ENCODE measurements at places on chromosomes 7 and 10.

- no peak for DNase-seq
Measured at GRCh38 chr10:51124852-51125251, 50.6 kb downstream of the PRKG1 start.

DNA sequence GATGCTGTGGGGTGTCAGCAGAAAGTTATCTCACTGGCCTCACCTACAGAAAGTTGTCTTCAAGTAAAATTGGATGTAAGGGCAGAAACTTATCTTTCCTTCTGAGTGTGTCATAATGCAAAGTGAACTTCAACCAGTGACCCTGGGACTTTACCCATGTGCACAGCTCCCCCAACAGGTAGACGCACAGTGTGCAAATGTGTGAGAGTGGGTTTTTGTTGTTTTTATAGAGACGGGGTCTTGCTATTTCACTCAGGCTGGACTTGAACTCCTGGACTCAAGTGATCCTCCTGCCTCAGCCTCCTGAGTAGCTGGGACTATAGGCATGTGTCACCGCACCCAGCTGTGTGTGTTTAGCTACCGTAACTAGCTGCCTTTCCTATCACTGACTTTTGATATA is 6.4 kb upstream of the KAZALD1 start:
- DNase-seq: no peak

DNA sequence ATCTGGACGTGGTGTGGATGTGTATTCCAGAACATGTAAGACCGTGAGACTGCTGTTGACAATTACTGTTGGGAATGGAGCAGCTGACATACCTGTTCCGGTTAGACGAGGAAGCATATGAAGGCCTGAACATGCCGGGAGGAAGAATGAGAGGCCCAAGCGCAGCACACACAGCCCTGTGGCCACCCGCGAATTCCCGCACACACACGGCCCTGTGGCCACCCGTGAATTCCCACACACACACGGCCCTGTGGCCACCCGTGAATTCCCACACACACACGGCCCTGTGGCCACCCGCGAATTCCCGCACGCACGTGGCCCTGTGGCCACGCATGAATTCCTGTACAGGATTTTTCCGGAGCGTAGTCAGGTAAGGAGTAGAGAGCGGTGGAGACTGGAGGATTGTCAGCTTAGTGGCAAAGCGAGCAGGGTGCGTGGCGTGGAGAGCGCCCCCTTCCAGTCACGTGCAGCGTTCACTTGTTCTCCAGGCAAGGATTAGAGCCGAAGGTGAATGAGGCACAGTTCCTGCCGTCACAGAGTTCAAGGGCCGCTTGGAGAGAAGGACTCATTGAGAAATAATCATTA is 9.5 kb upstream of the SUN1 start:
- no peak for DNase-seq

- DNase-seq: no peak
Measured at GRCh38 chr7:51311166-51311565, 5.4 kb downstream of the COBL start.

DNA sequence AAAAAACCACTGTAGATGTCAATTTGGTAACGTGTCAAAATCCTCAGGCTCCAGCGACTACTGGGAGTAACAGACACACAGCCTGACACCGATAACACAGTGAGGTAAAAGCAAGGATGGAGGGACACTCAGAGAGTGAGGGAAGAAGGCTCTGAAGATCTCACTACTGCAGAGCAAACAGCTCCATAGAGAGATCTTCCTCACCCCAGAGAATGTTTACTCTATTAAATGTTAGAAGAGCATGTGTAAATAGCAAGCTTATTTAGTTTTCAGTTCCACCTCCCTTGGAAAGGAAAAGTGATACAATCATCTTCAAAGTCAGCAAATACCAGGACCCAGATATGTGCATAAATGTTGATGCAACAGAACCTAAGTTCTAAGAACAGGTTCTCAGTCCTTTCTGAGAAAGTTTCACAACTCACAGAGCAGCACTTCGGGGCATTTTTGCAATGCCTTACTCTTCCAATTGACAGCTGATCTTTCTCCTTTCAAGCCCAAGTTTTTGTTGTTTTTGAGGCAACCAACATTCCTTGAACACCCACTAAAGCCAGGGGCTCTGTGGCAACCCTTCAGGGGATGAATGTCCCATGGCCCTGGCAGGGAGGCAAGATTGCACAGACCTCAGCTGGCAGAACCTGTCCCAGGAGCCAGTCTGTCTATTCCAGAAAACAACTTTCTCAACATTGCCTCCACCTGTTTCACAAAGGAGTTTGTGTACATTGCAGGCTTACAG is 177.4 kb downstream of the SFMBT2 start:
- no peak for DNase-seq

DNA sequence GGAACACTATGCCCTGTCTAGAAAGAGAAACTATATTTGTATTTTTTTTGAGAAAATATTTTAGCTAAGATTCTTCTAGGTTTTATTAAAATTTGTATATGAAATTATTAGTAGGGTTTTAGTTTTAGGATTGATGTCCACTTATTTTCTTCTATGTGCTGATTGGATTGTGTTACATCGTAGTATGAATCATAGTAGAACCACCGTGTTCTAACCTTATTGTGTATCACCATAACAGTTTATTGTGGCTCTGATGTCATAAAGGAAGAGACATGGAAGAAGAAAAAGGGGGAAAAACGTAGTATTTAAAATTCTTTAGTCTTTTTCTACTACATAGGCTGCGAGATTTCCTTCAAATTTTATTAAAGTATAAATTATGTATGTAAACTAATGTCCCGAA is 1.9 kb downstream of the AGBL3 start:
- DNase-seq: no peak

DNA sequence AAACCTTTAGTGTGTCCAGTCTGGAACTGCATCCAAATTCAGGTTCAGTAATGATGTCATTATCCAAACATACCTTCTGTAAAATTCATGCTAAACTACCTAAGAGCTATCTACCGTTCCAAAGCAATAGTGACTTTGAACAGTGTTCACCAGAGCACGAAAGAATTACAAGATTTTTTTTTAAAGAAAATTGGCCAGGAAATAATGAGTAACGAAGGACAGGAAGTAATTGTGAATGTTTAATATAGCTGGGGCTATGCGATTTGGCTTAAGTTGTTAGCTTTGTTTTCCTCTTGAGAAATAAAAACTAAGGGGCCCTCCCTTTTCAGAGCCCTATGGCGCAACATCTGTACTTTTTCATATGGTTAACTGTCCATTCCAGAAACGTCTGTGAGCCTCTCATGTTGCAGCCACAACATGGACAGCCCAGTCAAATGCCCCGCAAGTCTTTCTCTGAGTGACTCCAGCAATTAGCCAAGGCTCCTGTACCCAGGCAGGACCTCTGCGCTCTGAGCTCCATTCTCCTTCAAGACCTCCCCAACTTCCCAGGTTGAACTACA is 694 bp upstream of the FAS start:
- DNase-seq: no peak

DNA sequence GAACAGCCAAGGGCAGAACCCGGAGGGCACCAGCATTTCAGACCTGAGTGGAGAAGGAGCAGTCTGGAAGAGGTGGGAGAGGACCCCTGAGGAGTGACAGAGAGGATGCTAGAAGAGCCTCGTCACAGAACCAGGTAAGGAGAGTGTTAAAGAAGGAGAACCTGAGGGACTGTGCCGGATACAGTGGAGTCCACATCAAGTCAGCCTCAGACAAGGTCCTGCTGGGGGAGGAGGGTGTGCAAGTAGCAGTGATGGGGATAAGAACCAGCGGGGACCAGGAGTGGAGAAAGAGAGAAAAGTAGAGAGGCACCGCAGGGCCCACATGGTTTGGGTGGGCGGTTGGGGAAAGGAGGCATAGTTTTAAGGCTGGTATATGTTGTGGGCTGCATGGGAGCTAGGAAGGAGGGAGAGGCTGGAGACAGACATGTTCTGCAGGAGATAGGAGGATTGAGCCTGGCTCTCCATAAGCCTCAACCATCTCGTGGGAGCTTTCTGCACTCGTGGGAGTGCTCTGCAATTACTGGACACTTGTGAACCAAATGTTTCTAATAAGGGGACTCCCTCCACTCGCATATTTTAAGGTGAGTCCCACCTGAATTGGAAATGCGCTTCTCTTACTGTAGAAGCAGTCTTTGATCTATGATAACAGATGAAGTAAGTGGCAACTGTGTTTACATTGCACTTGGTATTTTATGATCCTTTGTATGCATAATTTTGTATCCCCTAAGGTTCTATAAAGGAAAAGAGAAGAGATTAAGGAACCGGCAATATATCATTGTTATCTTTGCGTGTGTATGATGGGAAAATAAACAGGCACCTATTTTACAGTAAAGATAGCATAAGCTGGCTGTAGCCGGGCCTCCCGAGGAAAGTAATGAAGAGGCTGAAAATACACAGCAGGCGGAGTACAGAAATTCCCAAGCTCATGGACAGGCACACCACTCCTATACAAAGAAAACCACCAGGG is 154.8 kb downstream of the ADAM12 start:
- DNase-seq: no peak

GRCh38 chr7:105245398-105246114 is 143.2 kb downstream of the SRPK2 start:
- DNase-seq: no peak

- DNase-seq: no peak
Measured at GRCh38 chr7:150939052-150939451, 39.1 kb downstream of the KCNH2 start.

- no peak for DNase-seq
Measured at GRCh38 chr10:71621231-71622153, 98.1 kb downstream of the C10orf105 start.

DNA sequence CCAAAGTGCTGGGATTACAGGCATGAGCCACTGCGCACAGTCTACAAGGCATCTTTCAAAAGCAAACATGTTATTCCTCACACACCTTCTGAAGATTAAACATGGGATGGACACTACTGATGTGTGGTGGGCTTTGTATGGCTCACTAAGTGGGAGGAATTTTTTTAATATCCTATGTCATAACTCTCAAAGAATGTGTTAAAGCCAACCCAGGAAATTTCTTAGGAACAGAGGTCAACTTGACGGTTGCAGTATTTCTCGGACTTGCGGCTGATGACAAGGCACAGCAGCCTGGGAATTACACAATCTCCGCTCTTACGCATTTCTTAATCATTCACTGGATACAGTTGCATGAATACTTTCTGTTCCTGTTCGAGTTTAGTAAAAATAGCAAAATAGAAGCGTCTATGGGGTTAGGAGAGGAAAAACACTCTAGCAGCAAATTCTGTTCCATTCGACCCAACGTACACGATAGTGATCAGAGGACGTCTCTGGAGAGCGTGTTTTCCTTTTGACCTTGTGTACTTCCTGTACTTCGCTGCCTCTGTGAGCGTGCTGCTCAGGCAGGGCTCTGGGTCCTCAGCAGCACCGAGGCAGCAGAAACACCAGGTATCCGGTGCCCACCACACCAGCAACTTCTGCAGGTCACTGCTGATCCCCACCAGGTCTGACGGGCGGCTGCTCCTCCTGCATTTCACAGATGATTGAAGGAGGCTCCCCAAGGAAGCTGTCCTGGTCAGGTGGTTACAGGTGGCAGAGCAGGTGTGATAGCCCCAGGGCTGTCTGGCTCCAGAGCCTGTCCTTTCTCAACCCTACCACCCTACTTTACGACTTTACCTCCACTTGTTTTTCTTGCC is 26.4 kb upstream of the SRGN start:
- DNase-seq: no peak

- no peak for DNase-seq
Measured at GRCh38 chr7:151431768-151432311, 8.1 kb downstream of the CRYGN start.

GRCh38 chr10:6382081-6382480 is 179.3 kb downstream of the PFKFB3 start:
- DNase-seq: no peak

DNA sequence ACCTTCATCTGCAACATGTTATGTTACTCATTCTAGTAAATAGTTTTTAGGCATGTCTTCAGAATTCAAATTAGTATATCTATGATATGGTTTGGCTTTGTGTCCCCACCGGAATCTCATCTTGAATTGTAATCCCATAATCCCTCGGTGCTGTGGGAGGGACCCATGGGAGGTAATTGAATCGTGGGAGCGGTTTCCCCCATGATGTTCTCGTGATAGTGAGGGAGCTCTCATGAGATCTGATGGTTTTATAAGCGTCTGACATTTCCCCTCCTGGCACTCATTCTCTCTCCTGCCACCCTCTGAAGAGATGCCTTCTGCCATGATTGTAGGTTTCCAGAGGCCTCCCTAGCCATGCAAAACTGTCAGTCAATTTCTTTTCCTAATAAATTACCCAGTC is 20.4 kb upstream of the GPR37 start:
- DNase-seq: no peak

DNA sequence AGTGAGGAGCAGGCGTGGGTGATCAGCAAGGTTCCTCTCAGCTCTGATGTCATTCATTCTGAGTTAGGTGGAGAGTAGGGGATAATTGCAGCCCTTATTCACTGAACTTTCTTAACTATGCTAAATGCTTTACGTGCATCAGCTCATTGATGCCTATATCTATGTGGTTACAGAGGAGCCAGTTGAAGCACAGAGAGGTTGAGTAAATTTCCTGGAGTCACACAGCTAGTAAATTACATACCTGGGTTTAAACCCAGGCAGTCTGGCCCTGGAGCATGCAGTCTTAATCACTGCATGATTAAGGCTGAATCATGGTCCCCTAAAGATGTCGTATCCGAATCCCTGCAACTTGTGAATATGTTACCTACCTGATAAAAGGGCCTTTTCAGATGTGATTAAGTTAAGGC is 99.6 kb downstream of the GRK5 start:
- DNase-seq: no peak

GRCh38 chr7:55258631-55259030 is 106.5 kb upstream of the LANCL2 start:
- DNase-seq: no peak

DNA sequence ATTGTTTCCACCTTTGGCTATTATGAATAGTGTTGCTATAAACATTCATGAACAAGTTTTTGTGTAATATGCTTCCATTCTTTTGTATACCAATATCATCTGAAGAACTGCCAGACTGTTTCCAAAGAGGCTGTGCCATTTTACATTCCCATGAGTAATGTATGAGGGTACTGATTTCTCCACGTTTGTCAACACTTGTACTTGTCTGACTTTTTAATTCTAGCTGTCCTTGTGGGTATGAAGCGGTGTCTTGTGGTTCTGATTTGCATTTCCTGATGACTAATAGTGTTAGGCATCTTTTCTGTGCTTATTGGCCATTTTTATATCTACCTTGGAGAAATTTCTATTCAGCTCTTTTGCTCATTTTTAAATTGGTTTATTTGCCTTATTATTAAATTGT is 52.8 kb downstream of the LSMEM1 start:
- no peak for DNase-seq

GRCh38 chr10:49508249-49508648 is 30.7 kb downstream of the ERCC6 start:
- DNase-seq: no peak

DNA sequence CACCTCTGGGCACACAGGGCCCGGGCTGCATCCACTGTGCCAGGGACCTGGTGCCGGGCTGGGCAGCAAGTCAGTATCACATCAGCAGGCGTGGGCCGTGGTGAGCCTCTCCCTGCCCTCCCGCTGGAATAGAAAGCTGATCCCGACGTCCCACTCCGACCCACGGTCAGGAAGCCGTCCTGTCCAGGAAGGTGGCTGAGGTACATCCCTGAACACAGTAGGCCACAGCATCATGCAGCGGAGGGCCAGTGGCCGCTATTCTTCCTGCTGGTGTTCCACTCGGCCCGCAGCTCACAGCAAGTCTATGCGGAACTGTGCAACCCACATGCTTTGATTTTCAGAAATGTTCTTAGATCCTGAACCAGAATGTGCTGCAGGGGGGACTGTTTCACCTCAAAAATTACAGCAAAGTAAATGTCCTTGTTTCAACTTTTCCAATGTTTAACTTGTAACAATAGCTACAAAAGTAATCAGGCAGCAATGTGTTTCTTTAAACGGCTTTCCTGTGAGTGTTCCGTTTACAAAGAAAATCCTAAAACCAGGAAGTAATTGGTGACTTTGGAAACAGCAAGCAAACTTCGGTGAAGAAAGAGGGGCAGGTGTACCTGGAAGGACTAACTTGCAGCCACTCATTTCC is 676 bp upstream of the GPR146 start:
- no peak for DNase-seq
